ENCODE measurements at places on chromosomes 1 and 21.
A peak's percentile ranks its signal among the peaks of the same experiment; 100 is the strongest.

DNA sequence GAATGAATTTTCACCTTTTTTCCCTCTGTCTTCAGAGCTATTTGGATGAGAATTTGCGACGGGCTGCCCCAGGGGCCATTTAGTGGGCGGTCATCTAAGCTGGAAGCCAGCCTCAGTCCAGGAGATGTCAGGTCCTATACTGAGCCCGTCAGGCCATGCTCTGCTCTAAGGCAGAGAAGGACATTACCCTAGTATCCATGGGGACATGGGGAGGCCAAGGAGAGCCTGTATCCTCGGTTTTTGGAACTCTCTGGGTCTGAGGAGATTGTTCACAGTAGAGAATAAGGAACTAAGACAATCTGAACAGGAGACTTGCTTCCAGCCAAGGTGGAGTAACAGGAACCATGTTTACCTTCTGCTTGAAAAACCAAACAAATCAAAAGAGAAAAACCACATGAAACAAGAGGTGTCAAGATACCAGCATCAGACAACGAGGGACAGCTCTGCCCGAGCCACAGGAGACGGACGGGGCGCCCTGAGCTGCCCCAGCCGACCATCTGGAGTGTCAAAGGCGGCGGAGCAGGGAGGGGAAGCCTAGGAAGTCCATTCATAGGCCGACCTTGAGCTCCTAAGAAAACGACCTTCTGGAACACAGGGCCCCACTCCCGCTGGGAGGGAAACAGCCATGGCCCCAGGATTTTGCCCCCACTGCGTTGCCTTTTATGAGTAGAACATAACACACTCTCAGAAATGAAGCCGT is 20.0 kb upstream of the ADARB1 start:
- DNase-seq: no peak

GRCh38 chr1:82921759-82922158 is 1077.2 kb downstream of the TTLL7 start:
- DNase-seq: no peak

DNA sequence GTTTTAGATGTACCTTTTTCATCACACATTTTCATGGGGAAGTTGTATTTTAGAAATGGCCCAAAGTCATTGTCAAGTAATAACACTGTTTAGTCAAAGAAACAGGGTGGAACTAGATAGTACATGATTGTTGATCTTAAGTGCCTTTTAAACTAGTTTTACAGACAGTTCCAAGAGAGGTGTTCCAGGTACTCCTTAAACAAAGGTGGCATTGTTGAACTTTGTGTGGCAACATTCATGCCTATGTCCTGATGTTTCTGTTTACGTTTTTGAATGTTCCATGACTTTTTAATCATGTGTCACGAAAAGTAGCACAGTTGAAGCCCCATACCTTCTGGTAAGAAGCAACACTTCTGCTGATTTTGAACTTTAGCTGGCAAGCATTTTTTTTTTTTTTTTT is 9.1 kb upstream of the SH3D21 start:
- DNase-seq: no peak

DNA sequence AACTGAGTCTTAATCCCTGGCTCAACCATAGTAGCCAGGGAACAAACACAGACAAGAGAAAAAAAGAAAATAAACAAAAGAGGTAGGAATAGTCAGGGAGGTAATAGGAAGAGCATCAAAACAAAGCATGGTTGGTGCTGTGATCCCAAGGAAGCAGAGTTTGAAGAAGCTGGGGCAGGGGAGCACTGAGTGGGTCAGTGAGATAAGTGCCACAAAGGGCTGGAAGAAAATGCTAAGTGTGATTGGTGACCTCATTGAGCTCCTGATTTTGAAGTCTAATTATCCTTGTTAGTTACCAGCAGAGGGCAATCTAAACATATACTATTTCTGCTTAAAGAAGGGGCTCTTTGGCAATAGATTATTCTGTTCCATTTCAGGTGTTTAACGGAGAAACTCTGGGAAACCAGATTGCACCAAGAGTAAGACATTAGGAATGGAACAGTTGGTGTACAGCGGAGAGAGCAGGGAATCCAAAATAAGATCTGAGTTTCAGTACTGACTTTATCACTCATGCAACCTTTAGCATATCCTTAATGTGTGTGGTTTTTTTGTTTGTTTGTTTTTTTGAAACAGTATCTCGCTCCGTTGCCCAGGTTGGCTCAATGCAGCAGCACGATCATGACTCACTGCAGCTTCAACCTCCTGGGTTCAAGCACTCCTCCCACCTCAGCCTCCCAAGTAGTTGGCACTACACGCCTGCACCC is 30.7 kb upstream of the KIAA1614 start:
- no peak for DNase-seq

DNA sequence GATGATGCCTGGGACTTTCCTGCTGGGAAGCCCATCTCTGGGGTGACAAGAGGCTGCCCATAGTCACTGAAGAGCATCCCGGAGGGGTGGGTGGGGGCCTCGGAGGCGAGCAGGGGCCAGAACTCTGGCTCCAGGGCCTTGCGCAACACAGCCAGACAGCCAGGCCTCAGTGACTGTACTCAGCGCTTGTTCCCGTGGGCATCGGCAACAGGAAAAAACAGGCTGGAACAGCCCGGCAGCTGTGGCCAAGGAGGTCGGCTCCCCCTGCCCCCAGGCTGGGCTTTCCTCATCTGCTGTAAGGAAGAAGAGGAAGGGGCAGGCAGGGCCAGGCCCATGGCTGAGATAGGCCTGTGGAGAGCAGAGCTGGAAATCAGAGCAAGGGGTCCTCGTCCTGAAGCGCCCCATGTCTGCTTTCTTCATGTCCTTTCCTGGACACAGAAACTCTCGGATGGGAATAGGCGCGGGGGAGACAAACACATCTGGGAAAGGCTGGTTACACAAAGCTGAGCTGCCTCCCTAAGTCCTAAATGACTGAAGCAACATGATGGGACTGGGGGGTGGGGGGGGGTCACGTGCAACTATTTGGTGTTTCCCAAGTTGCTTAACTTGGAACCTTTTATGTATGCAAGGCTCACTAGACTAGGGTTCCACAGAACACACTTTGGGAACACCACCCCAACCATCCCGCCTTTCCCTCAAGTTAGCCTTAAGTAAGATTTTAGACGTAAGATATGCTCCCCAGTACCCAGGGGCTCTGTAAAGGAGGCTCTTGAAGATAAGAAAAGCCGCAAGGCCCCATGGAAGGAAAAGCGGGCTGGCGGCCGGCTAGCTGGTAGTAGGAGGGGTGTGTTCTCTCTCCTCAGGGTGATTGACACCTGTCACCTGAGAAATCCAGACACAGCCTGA is 30.7 kb downstream of the HSPG2 start:
- DNase-seq: no peak

- DNase-seq: no peak
Observed at GRCh38 chr1:230594214-230594773, 48.0 kb upstream of the COG2 start.

DNA sequence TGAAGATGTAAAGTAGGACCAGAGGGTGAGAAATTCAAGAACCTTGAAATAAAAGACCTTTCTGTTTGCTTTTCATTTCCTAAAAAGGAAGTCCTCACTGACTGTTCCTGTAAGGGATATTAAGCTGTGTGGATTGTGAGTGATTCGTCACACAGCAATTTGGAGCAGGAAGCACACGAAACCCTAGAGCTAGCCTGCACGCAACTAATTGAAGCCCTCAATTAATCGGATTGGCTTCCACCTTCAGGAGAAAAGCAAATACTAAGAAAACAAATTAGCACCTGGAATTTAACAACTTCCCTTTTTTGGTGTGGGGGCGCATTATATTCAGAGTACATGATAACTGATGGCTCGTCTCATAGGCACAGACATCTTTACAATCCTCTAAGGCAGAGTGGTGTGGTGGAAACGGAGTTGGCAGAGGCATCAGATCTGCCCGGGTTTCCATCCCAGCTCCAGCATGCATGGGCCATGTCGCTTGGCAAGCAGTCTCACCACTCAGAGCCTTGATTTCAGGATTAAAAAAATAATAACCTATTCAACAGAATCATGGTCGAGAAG is 95.2 kb downstream of the KCNJ15 start:
- no peak for DNase-seq

DNA sequence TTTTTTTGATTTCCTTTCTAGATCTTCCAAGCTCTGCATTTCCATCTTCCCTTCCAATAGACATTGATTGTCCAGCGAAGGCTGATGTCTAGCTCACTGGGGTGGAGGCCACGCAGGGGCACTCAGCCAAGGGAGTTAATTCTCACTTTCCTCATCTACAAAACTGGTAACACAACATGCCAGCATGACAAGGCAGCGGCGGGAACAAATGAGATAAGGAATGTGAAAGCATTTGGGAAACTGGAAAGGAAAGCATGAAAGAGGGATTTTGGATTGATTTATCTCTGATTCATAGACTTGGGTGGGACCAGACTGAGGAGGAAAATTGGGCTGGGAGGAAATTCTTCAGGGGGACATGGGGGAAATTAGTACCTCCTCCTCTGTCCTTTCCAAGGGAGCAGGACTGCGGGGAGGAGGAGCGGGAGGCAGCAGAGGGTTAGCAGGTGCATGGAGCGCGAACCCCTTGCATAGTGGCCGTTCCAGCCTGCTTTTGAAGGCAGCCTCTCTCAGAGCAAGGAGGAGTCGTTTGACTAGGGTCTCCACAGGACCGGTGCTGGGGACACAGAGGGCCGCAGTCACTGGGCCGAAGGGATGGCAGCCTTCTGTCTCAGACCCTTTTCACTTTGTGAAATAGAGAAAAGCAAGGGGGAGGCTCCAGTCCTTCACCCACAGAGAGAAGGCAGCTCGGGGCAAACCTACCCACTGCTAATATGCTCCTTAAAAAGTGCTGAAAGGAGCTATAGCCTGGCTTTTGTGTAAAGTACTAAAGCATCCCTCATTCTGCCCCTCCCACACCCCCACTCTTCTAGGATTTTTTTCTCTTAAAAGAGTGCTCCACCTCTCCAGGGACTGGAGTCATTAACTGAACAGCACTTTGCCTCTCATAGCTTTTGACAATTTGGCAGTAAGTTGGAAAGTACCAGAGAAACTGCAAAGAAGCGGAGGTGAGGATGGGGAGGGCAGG is 89.2 kb downstream of the PLXNA2 start:
- no peak for DNase-seq

DNA sequence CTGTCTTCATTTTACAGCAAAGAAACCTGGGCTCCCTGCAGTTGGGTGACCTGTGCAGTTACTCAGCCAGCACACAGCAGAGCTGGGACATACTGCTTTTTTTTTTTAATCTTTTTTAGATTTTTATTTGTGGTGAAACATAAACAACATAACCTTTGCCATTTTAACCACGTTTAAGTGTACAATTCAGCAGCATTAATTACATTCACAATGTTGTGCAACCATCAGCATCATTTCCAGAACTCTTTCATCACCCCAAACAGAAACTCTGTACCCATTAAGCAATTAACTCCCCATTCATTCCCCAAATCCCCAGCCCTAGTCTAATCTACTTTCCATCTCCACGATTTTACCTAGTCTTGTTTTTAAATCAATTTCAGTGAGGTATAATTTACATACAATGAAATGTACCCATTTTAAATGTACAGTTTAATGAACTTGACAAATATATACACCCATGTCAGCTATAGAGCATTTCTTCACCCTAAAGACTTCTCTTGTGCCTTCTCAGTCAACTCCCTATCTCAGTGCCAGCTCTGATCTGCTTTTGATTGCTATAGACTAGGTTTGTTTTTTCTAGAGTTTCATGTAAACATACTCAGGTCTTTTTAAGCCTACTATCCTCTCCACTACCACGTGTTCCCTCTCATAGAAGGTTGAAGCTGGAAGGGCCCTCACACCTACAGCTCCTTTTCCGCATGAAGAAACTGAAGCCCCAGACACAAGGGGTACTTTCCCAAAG is 37.8 kb upstream of the C8B start:
- DNase-seq: no peak

DNA sequence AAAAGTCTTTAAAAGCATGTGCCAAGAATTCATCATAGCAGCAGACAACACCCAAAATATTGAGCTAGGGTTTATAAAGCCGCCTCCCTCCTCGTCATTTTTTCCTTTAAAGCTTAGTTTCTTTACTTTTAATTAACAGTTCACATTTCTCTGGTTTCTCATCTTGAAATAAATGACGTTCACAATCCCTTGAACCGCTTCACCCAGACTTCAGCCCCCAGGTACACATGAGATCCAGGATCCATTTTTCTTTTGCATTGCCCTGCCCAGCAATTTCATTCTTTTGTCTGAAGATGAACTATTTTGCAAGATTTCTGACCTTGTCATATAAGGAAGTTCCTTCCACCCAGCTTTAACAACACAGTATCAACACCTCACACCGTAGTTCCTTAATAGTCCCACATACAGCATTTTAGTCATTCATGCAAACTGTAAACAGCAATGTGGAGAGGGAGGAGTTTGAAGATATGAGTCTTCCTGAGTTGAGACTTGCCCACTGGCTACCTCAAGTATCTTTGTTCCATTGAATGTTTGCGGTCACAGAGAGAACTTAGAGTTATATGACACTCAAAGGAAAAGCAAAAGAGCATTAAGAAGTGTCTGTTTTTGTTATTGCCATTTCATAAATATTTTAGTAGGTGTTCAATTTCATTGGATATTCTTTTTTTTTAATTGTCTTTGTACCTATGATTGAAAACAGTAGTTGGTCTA is 35.3 kb upstream of the CACYBP start:
- peak; percentile 76 for DNase-seq

DNA sequence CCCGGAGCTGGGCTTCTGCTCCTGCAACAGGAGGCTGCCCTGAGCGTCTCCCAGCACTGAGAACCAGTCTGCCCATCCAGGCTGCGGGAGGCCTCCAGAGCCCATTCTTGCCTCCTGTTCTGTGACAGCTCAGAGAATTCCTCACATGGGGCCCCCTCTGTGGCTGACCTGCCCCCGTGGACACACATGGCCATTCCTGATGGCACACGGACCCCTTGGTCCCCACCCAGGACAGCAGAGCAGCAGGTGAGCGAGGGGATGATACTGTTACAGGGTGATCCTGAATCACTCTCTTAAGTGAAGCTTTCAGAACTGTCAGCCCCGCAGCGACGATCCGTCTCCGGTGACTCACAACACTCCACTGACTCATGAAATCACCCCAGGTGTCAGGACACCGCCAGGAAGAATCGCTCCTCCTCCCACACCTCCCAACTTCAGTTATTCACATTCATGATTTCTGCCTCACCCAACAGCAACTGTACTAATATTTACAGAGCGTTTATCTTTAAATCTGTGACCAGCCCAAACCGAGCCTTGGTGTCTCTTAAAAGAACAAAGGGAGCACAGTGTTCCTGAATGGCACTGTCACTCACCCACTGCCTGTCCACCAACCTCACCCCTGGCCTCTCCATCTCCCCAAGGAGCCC is 22.5 kb downstream of the CHD5 start:
- DNase-seq: no peak

GRCh38 chr1:231332761-231333160 is 4.9 kb downstream of the EXOC8 start:
- DNase-seq: no peak

DNA sequence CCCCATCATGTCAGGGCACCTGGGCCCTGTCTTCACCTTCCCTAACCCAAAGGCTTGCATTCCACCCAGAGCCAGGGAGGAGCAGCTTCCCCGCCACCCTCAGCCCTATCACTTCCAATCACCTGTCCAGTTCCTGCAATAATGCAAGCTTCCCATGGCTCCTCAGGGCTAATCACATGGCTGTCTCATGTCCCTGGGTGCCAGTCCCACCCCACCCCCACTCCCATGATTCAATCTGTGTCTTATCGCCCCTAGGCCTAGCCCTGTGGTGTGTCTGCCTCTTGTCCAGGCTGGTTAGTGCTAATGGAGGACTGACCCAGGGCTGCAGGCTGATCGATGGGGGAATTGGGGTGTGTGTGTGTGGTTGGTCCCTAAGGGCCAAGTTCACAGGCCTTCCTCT is 11.0 kb upstream of the PEAR1 start:
- no peak for DNase-seq

All from CD4-positive, alpha-beta T cell (primary cell).